Activated T-cell treated with anti-CD3 and anti-CD28 coated beads for 24 hours (primary cell): ENCODE measurements at places on chromosomes 4 and X.

DNA sequence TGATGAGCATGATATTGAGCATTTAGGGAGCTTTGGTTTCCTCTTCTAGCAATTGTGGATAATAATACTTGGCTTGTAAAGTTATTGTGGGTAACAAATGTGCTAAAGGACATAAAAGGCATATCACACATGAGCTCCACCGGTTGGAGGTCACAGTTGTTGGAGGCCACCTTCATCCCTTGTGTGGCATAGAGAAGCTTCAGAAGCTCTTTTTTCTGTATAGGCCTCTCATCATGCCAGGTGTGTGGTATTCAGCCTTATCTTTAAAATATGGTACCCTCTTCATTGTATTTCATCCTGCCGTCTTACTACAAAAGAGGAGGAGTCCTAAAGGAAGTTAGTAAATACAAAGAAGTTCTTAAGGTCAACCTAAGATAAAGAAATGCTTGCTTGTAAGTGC is 66.4 kb downstream of the HMGB2 start:
- DNase-seq: no peak

DNA sequence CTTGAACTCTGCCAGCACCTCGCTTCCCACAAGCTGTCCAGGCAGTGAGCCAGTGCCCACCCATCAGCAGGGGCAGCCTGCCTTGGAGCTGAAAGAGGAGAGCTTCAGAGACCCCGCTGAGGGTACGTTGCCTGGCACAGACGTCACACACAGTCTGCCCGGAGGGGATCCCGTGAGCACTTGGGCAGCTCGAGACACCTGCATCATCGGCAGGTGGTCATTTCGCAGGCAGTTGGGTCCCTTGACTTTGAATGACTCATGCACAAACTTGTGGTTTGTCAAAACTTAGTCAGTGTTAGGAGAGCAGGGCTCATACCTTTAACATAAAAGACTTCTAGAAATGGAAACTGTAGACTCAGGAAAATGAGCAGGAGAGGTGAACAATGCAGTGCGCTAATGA is 9.9 kb downstream of the TACC3 start:
- no peak for DNase-seq

DNA sequence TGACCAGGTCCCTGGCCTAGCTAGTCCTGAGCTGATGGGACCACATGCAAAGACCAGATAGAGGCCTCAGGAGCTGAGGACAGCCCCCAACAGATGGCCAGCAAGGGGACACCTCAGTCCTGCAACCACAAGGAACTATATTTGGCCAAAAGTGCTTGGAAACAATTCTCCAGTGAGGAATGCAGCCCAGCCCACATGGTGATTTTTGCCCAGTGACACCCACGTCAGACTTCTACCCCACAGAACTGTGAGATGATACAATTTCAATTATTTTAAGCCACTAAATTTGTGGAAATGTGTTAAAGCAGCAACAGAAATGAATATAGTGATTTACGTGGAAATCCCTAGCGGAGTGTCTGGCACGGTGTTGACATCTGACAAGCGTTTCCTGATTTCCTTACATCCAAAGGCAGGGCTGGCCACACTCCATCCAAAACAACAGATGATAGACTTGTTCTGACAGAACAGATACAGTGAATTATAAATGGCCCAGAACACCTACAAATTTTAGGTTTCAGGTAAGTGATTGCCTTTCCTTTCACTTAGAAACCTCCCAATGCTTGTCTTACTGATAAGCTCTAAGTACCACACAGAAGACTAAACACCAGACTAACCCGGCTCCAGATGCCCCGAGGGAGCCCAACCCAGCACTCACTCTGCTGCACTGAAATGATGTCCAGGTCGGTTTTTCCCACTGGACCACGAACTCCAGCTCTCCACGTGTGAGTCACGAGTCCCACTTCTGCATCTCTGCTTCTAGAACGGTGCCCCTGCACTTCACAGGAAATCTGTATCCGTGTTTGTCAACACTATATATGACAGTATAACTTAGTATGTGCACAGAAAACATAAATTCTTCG is 5.8 kb downstream of the AFAP1 start:
- no peak for DNase-seq

GRCh38 chr4:161248880-161249279 is 914.9 kb downstream of the FSTL5 start:
- no peak for DNase-seq

GRCh38 chr4:87356832-87357526 is 34.0 kb downstream of the HSD17B11 start:
- no peak for DNase-seq

DNA sequence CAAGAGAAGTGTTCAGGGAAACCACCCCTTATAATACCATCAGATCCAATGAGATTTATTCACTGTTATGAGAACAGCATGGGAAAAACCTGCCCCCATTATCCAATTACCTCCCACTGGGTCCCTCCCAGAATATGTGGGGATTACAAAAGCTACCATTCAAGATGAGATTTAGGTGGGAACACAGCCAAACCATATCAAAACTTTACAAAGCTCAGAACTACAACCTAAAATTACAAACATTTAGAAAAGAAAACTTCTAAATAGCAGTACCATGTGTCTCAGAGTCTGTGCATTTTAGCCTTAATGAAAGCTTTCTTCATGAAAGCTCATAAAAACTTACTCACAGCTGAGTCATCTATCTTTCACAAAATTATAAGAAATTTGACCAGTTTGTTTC is 1442.8 kb upstream of the PCDH7 start:
- DNase-seq: no peak

DNA sequence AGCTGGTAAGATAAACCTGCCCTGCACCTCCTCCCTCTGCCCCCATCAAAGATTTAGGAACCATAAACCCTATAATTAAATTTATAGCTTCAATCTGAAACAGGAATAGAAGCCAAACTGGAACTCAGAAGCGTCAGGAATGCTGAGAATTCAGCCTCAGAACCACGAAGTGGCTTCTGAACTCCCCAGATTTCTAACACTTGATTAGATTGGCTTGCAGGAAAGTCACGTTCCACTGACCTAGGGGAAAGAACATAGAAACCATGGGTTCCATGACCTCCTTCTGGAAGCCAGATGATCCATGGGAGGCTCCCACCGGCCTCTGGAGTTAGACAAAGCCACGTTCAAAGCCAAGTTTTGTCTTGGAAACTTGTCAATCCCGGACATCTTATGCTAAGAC is 356.5 kb downstream of the MID1IP1 start:
- DNase-seq: no peak

- DNase-seq: no peak
Observed at GRCh38 chr4:183889190-183889589, 15.9 kb upstream of the STOX2 start.

DNA sequence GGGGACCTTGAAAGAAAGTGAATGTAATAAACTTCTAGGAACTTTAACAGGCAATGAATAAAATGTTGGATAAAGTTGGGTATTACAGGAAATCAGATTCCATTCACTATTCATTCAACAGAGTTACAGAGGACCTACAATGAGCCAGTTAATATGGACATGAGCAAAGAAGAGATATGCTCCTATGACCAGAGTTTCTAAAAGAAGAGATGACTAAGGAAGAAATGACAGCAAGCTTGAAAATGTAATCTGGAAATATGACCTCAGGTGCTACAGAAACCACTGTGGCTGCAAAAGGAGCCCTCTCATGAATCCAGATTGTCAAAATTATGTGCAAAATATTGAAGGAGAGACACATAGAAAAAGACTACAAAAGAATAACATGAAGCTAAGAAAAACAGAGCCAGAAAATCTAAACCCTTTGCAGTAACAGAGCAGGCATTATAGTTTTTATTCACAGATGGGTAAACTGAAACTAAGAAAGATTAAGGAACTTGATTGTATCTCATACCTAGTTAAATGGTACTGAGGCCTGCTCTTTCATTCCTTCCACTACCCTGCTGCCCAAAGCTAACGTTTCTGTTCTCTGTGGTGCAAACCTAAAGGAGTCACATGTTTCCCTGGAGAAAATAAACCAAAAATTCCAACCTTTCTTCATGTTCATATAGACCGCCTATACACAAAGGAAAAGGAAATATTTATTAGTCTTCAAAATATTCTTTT is 378.3 kb downstream of the GBA3 start:
- no peak for DNase-seq

DNA sequence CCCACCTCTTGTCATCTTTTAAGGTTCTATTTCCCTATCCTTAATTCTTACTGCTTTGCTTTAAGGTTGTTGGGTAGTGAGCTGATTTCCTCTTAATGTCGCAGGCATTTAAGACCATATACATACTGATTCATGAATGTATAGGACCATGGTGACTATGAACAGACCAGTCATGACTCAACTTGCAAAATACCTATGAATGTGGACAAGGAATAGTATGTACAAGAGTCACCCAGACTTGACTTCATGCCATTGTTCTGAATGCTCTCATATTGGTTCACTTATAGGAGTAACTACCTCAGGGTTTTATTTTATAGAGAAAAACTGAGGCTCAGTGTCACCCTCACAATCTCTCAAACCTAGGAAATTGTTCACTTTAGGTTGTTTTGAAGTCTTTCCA is 44.3 kb downstream of the CCNG2 start:
- DNase-seq: no peak

GRCh38 chr4:141391293-141391692 is 170.6 kb downstream of the ZNF330 start:
- DNase-seq: no peak

DNA sequence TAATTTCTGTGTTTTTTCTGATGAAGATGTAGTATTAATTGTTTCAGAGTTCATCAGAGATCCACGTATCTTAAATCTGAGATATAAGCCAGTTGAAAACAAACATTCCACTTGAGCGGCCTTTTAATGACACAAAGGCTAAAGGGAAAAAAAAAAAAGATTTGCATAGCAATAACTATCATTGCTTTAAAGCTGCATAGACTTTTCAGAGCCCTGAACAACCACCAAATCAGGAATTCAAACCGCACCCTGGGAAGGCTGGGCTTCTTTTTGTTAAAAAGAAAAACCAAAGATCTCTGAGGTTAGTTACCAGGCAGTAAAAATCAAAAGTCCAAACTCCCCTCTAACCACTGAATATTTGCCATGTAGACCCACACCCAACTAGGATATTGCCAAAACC is 206.0 kb downstream of the HHIP start:
- DNase-seq: no peak

GRCh38 chr4:6674500-6675149 is 19.1 kb upstream of the S100P start:
- DNase-seq: peak; percentile 55

GRCh38 chr4:82223715-82224114 is 150.1 kb downstream of the HNRNPD start:
- peak; percentile 2 for DNase-seq

DNA sequence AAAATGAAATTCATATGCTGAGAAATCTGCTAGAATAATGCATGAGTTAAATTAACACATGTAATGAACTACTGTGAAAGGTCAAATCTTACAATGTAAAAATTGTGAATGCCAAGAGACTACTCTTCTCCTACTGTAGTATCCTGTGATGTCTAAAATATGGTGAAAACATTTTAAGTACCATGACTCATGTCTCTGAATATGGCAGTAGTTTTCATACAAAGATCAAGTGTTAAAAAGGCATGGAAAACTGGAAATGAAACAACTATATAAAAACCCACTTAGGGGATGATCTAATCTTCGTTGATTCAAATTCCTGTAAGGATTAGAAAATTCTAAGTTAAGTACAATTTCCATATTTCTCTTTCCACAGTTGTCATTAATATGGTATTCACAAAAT is 221.3 kb downstream of the PPP3CA start:
- no peak for DNase-seq

GRCh38 chr4:168735735-168736134 is 238.9 kb downstream of the PALLD start:
- no peak for DNase-seq

DNA sequence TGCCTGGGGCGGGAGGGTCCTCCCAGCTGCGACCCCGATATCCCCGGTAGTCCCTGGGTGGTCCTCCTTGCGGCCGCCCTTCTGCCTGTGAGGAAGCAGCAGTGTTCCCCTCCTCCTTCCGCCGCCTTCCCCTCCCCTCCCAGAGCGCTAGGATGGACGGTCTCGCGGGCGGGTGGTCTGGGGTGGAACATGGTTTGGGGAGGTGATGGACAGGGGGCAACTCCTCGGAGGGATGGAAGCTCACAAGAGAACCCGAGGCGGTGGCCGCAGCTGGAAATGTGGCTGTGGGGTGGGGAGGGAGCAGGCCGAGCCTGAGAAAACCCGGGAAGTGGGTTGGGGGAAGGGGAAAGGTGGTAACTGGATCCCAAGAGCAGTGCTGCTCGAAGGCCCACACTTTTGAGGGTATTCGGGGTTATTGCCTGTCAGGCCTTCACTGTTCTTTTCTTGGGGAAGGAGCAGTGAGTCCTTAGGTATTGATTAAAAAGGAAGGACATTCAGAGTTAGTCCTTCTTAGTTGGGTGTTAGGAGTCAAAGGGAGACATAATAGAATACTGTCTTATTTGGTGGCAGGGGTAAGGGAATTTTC is 581 bp downstream of the UBE2K start:
- DNase-seq: peak; percentile 32

DNA sequence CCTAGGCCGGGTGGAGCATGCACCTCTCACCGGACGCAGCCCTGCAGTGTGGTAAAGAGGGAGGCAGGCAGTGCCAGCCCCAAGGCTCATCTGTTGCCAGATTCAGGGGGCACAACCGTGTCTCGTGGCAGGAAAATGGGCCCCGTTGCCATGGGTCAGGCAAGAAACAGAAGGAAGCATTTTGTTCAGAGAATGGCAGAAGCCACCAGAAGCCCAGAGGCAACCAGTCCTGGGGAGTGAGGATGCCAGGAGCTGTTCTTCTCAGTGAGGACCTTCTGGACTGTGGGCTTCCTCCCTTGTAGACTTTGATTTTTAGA is 12.5 kb upstream of the UVSSA start:
- DNase-seq: no peak

DNA sequence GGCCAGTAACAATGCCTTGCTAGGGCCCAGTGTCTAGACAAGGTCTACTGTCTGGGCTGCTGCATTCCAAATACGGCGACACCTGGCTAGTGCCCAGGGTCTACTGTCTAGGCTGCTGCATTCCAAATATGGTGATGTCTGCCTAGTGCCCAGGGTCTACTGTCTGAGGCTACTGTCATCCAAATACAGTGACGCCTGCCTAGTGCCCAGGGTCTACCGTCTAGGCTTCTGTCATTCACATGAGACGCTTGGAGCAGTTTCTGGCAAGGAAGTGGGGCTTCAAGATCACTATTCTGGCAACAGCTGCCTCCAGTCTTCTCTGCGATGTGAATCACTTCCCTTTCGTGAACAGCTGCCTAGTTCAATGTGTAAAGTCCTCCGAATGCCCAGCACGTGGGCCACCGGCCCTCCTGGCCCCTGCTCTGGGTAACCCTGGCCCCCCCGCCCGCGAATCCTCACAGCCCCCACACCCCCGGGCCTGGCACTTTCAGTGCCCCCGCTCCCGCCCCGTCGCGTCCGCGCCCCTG is 12.7 kb downstream of the ACOX3 start:
- no peak for DNase-seq

DNA sequence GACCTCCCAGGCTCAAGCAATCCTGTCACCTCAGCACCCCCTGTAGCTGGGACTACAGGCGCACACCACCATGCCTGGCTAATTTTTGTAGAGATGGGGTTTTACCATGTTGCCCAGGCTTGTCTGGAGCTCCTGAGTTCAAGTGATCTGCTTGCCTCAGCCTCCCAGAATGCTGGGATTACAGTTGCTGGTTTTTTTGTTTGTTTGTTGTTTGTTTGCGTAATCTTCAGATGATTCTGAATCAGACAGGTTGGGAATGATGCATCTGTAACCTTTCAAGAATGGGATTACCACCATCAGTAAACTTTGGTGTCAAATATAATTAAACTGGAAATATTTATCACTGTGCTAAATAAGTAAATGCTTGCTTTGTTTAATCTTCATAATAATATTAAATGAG is 62.0 kb upstream of the SLC10A4 start:
- no peak for DNase-seq

- DNase-seq: no peak
Observed at GRCh38 chrX:107659768-107660167, 31.5 kb downstream of the PRPS1 start.

- DNase-seq: no peak
Observed at GRCh38 chrX:137366018-137366633, 199.8 kb upstream of the ZIC3 start.
